ENCODE measurements at places on chromosomes 13 and 19.

DNA sequence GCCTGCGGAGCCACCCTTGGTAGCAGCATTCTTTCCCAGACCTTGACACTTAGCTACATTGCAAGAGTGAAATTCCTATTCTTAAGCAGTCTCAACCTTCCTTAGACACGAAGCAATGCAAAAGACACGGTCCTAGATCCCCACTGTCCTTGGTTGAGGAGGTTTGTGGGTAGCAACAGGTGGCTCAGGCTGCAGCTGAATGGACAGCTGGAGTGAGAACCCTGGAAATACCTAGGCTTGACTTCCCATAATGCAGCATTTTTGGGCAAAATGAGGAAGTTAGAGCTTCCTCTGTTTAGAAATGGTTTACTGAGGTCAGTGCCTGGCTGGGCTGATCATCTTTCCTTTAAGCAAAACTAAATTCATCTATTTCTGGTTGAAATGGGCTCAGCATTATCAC is 296.6 kb downstream of the RFC3 start:
- DNase-seq, result no peak

GRCh38 chr13:35990196-35990595 is 141.0 kb downstream of the DCLK1 start:
- no peak for DNase-seq

DNA sequence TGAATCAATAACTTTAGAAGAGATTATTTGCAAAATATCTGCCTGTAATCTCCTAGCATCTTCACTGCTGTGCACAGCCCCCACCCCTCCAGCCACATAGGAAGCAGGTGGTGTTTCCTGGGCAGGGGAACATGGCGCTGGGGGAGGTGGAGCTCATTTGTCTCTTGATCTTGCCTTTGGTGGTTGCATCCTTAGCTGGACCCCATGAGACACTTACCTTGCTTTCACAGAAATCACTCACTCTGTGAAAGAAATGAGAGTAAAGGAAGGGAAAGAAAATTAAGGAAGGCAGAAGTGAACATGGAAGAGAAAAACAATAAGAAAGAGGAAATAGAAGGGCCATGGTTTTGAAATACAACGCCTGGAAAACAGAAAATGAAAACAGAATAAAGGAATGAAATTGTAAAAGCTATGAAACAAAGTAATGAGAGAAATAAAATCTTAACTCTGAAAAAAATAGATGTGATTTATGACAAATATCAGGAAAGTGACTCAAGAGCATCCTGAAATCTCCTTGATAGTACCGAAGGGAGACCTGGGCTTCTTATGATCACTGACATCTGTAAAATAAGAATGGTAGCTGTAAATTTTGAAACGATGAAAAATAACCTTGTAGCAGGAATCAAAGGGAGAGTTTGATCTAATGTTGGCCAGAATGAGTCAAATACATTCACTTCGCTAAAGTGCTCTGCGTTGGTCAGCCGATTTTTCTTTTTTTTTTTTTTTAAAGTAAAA is 17.2 kb upstream of the RNASEH2B start:
- no peak for DNase-seq

GRCh38 chr13:27842571-27842970 is 50.3 kb downstream of the GSX1 start:
- no peak for DNase-seq

GRCh38 chr13:111973605-111974340 is 93.2 kb upstream of the SOX1 start:
- DNase-seq, result no peak

GRCh38 chr19:14063105-14063504 is 1.2 kb upstream of the PALM3 start:
- DNase-seq, result no peak

- DNase-seq, result no peak
Observed at GRCh38 chr13:104206450-104207044, 1140.3 kb upstream of the SLC10A2 start.

DNA sequence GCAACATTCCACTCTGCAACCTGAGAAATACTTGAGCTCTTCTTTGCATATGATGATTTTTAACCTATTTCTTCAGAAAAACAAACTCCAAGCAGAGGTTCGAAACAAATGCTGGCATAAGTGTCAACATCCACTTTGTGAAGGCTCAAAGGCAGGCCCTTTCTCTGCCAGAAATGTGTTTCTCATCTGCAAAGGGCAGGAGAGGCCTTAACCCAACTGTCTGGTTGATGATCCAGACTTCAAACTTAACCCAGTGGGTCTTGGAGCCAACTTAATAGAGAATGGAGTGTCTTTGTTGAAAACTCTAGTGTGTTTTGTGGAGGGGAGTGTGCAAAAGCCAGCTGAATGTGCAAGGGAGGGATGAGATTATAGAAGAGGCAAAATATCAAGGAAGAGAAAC is 28.3 kb upstream of the ZNF507 start:
- no peak for DNase-seq

DNA sequence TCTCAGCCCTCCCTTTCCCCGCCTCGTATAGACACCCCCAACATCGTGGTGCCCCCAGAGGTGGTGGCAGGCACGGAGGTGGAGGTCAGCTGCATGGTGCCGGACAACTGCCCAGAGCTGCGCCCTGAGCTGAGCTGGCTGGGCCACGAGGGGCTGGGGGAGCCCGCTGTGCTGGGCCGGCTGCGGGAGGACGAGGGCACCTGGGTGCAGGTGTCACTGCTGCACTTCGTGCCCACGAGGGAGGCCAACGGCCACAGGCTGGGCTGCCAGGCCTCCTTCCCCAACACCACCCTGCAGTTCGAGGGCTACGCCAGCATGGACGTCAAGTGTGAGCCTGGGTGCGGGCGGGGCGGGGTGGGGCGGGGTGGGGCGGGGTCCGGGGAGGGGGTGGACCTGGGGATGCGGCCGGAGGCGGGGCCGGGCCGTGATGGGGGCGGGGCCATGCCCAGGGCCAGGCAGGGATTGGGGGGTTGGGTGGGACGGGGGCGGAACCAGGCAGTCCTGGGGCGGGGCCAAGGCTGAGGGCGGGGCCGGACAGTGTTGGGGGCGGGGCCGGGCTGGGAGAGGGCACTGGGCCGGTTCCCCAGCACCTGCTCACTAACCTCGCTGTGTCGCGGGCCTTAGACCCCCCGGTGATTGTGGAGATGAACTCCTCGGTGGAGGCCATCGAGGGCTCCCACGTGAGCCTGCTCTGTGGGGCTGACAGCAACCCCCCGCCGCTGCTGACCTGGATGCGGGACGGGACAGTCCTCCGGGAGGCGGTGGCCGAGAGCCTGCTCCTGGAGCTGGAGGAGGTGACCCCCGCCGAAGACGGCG is 7.8 kb downstream of the MAG start:
- no peak for DNase-seq

- DNase-seq, result no peak
Observed at GRCh38 chr13:42379241-42379640, 107.3 kb downstream of the AKAP11 start.

DNA sequence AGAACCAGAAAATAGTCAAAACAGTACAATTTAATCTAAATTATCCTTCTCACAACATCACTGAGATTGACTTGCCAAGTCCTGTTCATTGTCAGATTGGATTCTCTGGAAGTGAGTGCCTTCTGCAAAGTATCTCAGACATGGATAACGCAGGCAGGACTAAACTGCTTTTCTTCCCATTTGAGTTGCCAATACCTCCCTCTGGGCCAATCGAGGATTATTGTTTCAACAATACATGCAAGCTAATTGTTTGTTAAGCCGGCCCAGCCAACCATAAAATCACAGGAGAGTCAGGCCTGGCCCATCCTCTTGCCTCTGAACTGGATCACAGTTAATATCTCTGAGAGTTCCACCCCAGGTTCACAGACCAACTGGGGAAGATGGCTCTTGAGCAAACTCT is 240.0 kb downstream of the ENOX1 start:
- no peak for DNase-seq

DNA sequence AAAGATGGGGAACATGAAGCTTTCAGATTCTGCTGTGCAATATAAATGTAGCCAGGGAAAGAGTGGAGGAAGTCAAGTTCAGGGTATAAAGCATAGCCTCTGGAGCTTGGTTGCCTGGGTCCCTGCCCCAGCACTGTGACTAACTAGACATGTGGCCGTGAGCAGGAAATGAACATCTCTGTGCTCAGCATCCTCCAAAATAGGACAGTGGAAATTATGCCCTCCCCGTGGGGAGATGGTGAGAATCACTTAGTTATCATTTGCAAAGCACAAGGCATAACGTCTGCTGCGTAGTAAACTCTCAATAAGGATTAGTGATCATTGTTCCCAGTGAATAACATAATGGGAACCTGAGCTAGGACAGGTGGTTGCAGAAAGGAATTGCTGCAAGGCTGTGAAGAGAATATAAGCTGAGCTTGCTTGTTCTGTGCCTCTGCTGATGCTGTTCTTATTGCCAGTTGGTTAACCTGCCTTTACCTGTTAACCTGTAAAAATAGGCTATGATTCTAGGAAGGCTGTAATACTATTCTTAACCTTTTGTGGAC is 441.0 kb downstream of the COG6 start:
- no peak for DNase-seq

DNA sequence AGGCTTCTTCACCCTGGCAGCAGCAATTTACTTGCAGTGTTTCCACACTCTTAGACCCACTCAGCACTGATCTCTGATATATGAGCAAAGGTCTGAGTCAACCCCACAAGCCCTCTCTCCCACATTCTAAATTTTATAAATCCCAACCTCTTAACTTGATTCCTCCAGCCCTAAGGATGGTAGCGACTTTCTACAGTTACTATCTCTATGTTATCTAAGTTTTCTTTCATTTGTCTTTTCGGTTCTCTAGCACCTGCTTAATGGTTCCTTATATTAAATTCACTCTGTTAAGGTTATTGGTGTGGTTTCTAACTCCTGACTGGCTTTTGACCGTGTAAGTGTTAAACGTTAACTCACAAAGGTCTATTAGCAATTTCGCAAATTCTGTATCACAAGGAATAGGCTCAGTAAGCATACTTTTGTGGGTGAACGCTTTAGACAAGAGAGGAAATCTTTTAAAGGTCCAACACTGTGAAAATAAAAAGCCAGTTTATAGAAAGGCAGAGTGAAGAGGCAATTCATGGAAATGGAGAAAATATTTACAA is 99.3 kb downstream of the DLEU7 start:
- DNase-seq, result no peak

DNA sequence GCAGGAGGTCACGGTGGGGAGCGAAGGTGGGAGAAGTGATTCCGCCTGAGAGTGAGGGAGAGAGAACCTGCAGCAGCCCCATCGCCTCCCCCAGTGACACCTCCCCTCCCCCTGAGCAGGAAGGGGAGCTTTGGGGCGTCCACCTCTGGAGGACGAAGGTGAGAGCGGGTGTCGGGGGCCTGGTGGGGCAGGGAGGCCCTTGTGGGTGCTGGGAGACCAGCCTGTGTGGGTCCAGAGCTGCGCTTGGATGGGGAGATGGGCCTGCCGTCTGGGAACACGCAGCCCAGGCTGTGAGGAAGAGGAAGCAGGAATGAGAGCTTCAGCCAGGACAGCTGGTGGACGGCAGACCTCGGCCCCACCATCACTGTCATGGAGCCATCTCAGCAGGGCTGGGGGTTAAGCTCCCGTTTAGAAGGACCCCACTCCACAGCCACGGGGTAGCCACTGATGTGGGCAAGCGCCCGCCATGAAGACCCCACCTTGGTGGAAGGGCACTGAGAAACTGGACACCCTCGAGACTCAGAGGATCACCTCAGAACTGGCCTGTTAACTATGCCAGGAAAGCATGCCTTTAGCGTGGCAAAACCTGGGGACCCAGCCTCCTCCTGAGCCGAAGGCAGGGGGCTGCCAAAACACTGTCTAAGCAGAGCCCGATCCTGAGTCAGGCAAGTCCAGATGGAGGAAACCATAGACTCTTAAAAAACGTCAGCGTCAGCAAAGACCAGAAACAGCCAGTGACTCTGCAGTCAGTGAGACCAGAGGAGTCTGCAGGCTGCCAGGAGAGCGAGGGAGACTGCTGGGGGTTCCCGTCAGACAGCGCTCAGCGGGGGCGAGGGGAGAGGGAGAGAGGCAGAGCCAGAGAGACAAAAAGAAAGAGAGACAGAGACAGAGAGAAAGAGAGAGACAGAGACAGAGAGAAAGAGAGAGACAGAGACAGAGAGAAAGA is 6.4 kb upstream of the PROZ start:
- DNase-seq, result peak; percentile 40

- DNase-seq, result no peak
Observed at GRCh38 chr13:20407759-20408158, 117.9 kb downstream of the CRYL1 start.

DNA sequence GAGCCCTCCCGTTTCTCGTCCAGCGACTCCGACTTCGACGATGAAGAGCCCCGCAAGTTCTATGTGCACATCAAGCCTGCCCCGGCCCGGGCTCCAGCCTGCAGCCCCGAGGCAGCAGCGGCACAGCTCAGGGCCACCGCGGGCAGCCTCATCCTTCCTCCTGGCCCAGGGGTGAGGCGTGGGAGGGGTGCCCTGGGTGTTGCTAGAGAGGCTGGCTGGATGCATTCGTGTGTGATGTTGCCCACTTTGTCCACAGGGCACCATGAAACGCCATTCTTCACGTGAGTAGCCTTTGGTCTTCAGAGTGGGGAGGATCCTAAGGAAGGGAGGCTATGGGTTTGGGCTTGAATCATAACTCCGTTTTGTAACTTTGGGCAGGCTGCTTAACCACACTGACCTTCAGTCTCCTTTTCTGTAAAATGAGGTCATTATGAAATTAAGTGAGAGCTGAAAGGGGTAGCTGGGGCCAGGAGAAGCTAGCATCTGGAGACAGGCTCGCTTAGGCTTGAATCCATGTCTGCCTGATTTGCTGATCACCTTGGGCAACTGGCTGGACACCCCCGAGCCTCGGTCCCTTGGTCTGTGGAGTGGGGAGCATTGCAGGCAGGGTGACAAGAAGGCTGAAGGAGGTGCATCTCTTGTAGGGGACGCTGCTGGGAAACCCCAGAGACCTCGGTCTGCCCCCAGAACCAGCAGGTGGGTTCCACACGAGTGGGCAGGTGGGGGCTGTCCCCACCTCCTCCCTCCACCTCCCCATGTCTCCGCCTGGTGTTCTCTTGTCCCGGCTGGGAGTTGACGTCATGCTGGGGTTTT is 18.7 kb upstream of the B3GNT3 start:
- no peak for DNase-seq

DNA sequence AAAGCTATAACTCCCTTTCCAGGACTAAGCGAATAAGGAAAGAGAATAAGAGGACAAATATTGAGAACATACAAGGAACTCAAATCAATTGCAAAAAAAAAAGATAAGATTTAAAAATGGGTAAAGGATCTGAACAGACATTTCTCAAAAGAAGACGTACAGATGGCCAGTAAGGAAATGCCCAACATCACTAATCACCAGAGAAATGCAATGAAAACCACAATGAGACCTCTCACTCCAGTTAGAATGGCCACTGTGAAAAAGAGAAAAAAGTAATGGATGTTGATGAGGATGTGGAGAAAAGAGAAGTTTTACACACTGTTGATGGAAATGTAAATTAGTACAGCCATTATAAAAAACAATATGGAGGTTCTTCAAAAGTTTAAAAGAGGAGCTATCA is 63.8 kb downstream of the VWA8 start:
- no peak for DNase-seq

DNA sequence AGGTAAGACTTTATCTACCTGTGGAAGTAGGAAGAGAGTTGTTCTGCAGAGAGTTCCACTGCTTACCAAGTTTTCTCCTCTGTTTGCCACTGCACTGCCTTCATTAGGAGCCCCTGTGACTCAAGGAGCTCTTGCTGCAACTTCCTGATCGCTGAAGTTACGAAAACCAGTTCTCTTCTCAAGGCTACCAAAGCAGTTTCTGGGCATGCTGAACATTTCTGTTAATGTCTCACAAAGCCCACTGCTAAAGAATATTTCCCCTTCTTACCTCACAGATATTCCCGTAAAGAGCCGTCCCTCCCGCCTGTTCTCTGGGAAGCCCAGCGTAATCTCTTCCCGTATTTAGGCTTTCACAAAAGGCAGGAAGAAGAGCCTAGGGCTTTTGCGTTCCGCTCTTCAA is 82.6 kb upstream of the OXGR1 start:
- DNase-seq, result no peak
